Activated CD4-positive, alpha-beta T cell treated with anti-CD3 and anti-CD28 coated beads, Interleukin-2, amount 10 ng/mL, durations not matched to agents 24 days and 14 days (primary cell): ENCODE measurements at places on chromosomes 1 and 21.
A peak's percentile ranks its signal among the peaks of the same experiment; 100 is the strongest.

DNA sequence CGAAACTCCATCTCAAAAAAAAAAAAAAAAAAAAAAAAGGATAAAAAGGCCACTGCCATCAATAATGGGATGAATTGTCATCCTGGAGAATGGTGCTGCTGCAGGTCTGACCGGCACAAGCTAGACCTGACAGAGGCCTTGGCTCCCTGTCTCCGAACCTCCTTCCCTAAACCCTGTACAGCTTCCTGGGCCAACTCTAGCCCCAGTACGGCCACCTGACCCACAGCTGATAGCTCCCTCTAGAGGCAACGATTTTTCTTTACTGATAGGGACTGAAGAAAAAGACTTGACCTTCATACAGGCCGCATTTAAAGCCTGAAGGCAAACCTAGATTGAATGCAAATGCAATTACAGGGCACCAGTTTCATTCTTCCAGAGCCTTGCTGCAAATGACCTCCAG lies 30.7 kb downstream of the NOL9 start:
- DNase-seq: no peak

DNA sequence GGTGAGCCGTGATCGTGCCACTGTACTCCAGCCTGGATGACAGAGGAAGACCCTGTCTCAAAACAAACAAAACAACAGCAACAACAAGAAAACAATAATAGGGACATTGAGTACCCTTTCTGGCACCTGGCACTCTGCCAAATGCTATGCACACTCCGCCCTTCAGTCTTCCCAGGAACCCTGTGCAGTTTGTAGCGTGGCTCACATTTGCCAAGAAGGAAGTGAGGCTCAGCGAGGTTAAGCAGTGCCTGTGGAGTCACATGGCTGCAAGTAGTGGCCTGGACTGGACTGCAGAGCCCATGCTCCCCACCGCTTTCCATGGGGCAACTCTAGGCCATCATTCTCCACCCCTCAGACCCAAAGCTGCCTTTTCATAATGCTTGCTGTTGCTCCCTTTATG lies 5.3 kb upstream of the EVA1B start:
- DNase-seq: no peak

- no peak for DNase-seq
These were observed 39.5 kb upstream of the EDARADD start for GRCh38 chr1:236354330-236355147.

DNA sequence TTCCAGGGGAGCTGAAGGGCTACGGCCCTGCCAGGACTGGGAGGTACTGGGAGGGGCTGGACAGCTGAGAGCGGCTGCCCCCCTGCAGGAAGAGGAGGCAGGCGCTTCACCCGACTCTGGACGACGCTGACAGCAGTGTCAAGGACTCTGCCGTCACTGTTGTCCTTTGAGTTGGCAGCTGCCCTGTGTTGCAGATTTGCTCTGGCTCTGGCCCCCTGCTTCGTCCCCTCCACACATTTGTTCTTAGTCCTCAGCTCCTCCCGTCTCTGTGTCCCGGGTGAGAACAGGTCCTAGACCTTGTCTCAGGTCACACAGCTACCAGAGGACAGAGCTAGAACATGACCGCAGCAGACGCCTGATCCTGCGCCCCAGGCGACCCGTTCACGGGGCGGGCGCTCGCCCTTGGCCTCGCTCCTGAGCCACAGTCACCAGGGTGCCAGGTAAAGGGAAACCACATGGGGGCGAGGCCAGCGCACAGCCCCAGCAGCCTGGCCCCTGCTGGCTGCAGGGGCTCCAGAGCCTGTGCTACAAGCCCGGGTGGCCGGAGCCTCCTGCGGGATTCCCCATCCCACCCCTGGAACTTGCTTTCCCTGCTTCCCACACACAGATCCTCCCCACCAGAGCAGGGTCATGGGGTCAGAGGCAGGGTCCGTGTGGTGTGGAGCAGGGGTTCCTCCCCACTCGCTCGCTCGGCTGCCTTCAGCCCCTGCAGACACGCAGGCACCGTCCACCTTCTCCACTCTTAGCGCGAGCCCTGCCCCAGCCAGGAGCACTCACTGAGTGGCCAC lies 10.7 kb upstream of the NPHP4 start:
- DNase-seq: no peak

DNA sequence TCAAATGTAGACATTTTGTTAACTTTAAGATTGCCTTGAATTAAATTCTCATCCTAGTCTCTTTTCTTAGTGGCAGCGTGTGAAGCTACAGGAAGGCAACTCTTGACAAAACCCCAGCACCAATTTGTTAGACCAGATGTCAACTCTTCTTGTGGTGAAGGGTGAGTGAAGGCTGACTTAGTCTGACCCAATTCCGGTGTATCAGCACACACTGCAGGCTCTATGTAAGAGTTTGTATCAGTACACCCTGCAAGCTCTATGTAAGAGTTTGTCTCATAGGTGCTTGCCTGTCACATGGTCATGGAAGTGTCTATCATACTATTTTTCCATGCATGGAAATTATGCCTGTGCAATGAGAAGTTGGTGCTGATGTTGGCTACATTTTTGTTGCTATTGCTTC lies 16.8 kb downstream of the CR2 start:
- peak; percentile 58 for DNase-seq

DNA sequence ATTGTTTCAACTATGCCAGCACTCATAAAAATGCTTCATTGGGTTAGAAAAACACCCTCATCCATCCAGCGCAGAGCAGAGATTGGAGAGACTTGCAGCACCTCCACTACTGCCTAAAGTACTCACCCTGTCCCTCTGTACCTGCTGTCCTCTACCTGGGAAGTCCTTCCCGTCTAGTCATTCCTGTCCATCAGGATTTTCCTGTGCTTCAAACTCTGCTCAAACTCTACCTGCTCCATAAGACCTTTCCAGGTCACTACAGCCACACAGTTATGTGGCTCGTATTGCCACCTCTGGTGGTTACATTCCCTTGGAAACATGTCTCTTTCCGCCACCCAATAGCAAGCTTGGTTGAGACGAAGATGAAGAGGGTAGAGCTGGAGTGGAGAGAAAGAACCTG lies 7.2 kb downstream of the OVGP1 start:
- DNase-seq: no peak
